ENCODE measurements at places on chromosomes 12 and 14. TPM values are rescaled to one million over a fixed set of nuclear protein-coding genes. Genes with fewer than 3 reads are reported as not detected.

CCDC175 gene
- polyA plus RNA-seq = not detected

FERMT2 gene
- 104 TPM for polyA plus RNA-seq

KCNA5 gene
- polyA plus RNA-seq = 1.7 TPM

ANKRD33 gene
- not detected for polyA plus RNA-seq

CD27 gene
- 0.19 TPM for polyA plus RNA-seq

JPH4 gene
- polyA plus RNA-seq = 0.12 TPM

TMED8 gene
- polyA plus RNA-seq = 1.5 TPM

ANAPC7 gene
- 36.7 TPM for polyA plus RNA-seq

PDZRN4 gene
- not detected for polyA plus RNA-seq

KRT72 gene
- polyA plus RNA-seq = not detected

ZFHX2 gene
- 0.88 TPM for polyA plus RNA-seq

CLEC4E gene
- polyA plus RNA-seq = 1.3 TPM

NYNRIN gene
- 3.6 TPM for polyA plus RNA-seq

OTOGL gene
- 0.11 TPM for polyA plus RNA-seq

C14orf180 gene
- 11.1 TPM for polyA plus RNA-seq

CYP46A1 gene
- polyA plus RNA-seq = 2.6 TPM

MAP1LC3B2 gene
- polyA plus RNA-seq = 0.91 TPM

AQP2 gene
- polyA plus RNA-seq = not detected

CEP170B gene
- 7.5 TPM for polyA plus RNA-seq

DCD gene
- not detected for polyA plus RNA-seq

KDM5A gene
- 9.3 TPM for polyA plus RNA-seq

OTX2 gene
- polyA plus RNA-seq = not detected

FITM1 gene
- 276 TPM for polyA plus RNA-seq

EPYC gene
- not detected for polyA plus RNA-seq

SMCO2 gene
- not detected for polyA plus RNA-seq

GPR132 gene
- polyA plus RNA-seq = 0.50 TPM
